ENCODE measurements at places on chromosomes 13 and 19.

GRCh38 chr13:110365876-110366275 lies 58.8 kb downstream of the COL4A2 start:
- no peak for DNase-seq

DNA sequence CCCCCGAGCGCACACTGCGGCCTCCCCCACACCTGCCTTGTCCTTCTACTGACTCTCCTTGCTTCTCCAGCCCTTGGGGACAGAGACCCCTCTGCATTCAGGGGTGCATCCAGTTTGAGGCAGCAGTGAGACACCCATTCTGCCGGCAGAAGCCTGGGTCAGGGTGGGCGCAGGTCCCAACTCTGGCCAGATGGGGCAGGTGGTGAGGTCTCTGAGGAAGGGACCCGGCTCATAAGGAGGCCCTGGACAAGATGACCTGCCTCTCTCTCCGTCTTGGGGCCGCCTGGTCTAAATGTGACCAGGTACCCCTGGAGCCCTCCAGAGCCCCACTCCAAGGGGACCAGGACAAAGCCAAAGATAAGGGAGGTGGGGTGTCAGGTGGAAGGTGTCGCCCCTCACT lies 6.1 kb downstream of the CHERP start:
- DNase-seq = no peak

- DNase-seq = no peak
Measured at GRCh38 chr19:45103156-45103507, 10.2 kb downstream of the PPP1R37 start.

GRCh38 chr13:83825676-83826075 lies 56.6 kb downstream of the SLITRK1 start:
- DNase-seq = no peak

DNA sequence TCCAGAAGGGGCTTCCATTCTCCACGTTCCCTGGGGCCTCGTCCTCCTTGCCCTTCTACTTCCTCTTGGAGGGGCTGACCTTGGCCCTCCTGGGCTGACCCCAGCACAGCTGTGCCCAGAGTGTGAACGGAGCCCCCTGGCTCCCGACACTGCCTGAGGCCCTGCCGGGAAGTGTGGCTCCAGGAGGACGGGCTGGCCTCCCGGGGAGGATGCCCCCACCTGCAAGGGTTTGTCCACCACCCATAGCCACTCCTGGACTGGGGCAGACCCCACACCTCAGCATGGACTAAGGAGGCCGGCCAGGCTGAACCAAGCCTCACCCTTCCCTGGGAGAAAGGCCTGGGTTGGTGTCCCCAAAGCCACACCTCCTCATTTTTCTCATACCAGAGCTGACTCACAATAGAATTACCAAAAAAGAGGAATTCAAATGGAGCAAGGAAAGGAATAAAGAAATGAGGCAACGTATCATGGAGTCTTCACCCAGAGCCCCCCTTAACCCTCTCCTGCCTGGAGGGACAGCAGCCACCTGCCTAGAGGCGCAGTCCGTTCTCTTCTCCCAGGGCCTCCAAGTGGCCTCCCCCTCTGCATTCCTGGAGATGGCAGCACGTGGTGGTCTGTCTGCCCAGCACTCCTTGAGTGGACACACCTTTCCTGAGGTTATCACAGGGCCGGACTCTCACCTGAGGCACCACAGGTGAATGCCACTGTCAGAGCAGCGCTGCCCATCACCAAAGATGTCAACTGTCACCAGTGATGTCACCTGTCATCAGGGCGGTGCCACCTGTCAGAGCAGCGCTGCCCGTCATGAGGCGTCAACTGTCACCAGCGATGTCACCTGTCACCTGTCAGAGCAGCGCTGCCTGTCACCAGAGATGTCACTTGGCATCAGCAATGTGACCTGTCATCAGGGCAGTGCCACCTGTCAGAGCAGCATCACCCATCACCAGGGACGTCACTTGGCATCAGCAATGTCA lies 3.1 kb upstream of the C13orf46 start:
- DNase-seq = no peak

DNA sequence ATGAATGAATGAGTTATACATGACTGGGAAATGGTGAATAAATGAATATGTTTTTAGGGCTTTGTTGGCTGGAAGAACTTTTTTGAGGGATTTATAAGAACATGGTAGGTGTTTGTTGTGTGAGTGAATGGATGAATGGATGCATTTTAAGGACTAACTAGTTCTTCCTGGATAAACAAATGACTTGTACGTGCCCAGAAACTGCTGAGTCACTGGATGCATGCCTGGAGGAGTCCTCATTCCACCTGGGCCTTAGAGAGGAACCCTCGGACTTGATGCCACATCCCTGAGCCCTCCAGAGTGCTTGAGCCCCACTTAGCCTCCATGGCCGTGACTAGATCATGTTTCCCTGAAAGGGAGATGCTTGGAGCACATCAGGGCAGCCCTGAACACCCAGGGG lies 153.4 kb downstream of the DPF1 start:
- no peak for DNase-seq

- no peak for DNase-seq
Measured at GRCh38 chr19:4264812-4265211, 14.3 kb upstream of the SHD start.
